ENCODE measurements at places on chromosomes 3 and 15.

- DNase-seq = no peak
Measured at GRCh38 chr3:195118671-195119070, 152.3 kb downstream of the XXYLT1 start.

DNA sequence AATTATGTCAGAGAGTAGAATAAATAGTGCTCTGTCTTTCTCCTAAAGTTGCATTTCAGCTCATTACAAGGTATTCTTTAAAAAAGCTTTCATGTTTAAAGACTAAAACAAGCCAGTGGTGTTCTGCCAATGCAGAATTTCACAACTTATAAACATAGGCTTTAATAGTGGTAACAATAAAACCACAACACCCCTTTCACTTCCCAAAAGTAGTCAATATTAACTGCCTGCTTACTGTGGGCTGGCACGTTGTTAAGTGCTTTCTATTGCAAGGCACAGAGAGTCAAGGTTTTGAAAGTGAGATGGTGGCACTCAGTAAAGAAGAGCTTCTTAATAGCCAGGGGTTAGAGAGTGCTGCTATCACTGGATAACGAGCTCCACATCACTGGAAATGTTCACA lies 8.4 kb upstream of the RTP1 start:
- DNase-seq = no peak

DNA sequence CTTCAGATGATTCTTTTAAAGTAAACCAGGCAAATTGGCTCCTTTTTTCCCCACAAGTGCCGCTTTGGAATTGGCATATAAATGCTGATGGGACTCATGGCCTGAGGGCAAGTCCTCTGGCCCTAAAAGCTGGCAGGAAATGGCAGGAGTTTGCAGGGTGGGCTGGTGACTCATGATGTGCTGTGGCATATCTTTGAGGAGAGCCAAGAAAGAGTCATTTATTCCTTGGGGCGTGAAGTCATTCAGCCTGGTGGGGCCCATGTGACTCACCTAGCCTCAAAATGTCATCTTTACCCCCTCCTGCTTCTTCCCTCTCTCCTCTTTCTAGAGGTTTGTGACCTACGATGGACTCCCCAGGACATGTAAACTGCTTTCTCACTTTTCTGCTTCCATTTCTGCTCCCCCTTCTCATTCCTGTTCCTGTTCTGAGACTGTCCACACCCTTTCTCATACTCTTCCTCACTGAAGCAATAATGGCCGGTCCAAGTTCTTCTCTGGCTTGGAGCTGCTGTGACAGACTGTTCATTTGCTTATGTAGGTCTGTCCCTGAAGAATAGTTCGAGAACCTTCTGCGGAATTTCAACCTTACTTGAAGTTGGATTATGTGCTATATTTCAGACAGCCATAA lies 326.1 kb downstream of the SATB1 start:
- no peak for DNase-seq

DNA sequence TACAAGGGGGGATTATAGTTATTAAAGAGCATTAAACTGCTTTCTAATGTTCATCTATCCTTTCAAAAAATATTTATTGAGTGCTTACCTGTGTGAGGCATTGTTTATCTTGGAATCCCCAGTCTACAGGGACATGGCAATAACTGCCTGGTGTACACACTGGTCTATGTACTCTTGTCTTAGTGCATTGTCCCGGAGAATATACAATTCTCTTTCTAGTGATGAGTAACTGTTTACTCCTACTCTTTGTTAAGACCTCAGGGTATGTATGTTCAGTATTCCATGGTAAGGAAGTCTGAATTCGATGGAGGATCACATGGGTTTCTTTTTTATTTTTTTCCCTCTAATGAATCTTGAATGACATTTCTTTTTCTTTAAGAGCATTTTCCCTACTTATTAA lies 772.4 kb upstream of the NR2F2 start:
- DNase-seq = no peak

DNA sequence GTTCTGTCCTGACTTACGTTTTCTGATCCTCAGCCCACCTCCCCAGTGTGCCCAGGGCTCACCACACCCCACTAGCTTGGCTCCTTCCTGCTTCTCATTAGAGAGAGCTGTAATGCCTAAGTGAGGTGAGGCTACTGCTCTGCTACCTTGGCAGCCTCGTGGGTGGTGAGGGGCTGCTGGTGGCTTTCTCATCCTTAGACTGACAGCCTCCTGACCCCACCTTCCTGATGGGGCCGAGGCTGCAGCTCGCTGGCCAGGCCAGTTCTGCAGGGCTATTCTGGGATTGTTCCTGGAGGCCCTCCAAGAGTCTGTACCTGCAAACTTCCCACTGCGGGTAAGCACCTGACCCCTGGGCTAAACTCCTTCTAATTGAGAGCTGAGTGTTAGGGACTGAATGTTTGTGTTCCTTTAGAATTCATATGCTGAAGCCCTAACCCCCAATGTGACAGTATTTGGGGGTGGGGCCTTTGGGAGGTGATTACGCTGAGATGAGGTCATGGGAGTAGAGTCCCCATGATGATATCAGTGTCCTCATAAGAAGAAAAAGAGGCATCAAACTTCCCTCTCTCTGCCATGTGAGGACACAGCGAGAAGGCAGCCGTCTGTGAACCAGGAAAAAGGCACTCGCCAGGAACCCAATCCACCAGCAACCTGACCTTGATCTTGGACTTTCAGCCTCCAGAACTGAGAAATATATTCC lies 38.1 kb upstream of the IQSEC1 start:
- no peak for DNase-seq

GRCh38 chr3:39154280-39155021 lies 1.1 kb upstream of the CSRNP1 start:
- no peak for DNase-seq

- no peak for DNase-seq
Measured at GRCh38 chr3:125143982-125144652, 68.4 kb downstream of the SLC12A8 start.

- DNase-seq = no peak
Measured at GRCh38 chr15:93332168-93332553, 243.2 kb upstream of the RGMA start.

GRCh38 chr3:196666001-196666867 lies 26.7 kb downstream of the NRROS start:
- no peak for DNase-seq

- no peak for DNase-seq
Measured at GRCh38 chr3:107574650-107575049, 51.9 kb downstream of the BBX start.

- DNase-seq = no peak
Measured at GRCh38 chr3:16849229-16849628, 35.5 kb upstream of the PLCL2 start.

DNA sequence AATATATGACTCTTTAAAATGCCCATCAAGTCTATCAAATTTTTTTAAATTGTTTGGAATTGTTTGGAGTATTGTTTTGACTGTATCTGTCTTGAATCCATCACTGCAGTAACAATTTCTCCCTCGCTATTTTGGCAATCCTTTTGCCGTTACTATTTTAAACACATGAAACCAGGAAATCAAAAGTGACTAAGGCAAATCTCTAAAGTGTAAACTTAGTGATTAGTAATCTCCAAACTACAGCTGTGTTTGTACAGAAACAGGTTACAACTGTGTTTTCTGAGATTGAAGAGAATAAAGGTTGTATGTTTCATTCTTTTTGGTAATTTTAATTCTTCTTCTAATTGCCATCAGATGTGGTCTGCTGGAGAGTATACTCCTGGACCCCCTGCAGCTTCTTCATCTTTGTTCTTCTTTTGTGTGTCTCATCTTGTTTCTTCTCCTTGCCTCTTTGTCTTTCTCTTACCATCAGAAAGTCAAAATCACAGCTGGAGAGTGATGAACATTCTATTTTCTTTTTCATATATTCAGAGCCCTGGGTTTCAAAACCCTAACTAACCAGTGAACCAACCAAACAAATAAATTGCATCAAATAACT lies 465.4 kb downstream of the RBMS3 start:
- DNase-seq = no peak

DNA sequence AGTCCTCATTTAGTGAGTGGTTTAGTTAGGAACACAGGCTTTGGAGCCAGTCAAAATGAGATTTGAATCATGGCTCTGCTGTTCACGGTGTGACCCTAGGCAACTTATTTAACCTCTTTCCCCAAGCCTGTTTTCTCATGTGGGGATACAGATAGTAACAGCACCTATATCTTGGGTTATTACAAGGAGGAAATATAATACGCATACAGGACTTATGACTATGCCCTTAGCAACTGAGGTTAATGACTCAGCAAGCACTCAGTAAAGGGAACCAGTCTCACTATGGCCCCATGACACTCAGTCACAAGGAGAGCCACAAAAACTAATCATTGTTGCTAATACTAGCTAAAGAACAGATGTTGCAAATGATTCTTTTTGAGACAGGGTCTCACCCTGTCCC lies 45.9 kb downstream of the SUMF1 start:
- DNase-seq = no peak

DNA sequence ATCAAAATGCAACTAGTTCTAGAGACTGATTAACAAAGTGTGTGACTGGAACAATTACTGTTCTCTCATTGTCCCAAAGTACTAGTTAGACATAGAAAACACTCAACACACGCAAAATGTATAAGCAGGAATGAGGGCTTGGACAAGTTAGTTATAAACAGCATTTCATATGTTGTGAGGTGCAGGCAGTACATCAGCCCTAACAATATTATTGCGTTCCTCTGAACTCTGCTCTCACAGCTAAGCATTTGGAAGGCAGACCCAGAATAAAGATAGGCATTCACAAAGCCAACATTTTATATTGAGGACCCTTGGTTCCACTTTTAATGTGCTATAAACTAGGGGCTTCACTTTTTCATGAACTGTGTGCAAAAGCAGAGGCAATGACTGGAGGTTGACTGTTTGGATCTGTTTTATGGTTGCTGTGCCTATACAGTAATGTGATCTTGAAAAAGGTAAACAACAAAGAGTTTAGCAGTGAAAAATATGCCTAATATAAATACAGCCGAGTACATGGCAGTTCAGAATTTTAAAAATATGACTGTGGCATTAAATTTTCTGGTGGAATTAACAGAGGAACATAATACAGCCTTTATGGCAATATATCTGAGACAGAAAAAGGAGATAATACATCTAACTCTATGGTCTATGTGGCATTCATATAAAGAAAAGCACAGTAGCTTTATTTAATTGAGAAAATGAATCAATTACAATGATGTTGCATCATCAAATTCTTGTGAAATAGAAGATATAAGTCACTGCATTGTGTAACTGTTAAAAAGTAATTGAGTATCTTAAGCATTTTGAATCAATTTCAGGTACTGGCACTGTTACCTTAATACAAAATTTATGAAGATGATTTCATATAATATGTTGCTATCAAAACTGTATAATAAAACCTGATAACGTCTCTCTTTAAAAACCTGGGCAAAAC lies 80.0 kb upstream of the SKOR1 start:
- DNase-seq = no peak

- DNase-seq = no peak
Measured at GRCh38 chr3:43236008-43236407, 50.3 kb upstream of the SNRK start.

- DNase-seq = no peak
Measured at GRCh38 chr3:43468133-43468532, 153.7 kb downstream of the ANO10 start.

DNA sequence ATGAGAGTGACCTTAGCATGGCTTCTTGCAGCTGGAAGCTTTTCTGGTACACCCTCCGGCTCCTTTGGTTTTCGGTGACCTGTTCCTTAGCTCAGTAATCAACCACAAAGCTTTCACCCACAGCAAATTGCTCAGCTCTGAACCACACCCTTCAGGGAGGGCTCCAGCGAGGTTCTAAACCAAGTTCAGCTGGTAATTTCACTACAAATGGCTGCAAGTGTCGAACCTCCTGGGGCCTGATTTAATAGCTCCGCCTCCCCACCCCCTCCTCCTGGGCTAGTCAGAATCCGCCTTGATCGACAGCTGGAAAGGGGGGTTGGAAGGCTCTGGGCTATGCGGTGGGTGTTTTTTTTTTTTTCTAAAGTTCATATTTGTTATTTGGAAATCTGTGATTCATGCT lies 150.9 kb upstream of the MCTP2 start:
- DNase-seq = no peak

- no peak for DNase-seq
Measured at GRCh38 chr3:106714400-106714799, 662.8 kb upstream of the CCDC54 start.

DNA sequence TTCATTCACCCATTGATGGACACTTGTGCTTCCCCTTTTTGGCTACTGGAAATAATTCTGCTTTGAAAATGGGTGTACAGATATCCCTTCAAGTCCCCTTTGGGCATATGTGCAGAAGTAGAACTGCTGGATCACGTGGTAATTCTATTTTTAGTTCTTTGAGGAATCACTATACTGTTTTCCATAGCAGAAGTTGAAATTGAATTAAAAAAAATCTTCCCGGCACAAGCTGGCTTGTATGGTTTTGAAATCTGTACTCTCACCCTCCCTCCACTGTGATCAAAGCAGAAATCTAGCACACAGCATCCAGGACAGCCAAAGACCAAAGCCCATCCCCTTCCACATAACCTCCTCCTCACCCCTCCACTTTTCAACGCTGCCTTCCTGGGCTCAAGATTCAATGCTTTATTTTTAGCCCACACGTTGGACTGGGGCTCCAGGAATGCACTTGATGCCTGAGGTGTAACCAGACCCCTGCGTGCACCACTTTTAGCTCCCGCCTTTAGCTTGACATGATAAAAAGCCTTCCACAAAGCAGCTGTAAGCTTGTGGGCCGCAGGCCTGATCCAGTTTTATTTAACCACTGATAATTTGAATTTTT lies 29.9 kb downstream of the TMEM40 start:
- no peak for DNase-seq

DNA sequence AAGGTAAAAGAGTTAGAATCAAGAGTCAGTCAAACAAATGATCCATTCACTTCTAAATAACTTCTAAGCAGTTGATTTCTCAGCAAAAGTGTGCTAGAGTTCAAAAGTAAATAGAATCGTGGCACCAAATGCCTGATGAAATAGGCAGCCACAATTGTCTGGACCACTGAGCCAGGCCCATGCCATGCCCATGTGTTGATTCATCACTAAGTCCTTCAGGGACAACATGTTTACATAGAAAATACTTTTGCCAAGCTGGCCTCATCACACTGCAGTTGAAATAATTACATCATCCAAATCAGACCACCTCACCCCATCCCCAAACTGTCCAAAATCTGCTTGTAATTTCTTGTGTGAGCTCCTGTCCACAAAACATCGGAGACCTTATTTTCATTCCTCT lies 216.3 kb downstream of the IGSF11 start:
- DNase-seq = no peak

DNA sequence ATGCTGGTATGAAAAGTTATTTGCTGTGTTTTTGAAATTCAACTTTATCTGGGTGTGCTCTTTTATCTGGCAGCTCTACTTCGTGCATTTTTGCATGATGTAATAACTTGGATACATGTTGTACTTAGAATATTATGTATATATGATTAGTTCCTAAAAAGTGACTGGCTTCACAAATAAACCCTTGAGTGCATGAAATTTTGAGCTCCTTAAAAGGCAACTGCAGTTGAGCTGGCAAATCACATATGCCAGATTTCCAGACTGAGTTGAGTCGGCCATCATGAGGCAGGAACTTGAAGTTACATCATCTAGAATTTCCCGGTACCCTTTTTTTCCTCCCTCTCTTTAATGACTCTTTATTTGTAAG lies 162.5 kb downstream of the FNDC3B start:
- DNase-seq = no peak

GRCh38 chr3:10391391-10391790 lies 70.5 kb upstream of the SEC13 start:
- no peak for DNase-seq

GRCh38 chr3:82520846-82521245 lies 759.4 kb upstream of the GBE1 start:
- DNase-seq = no peak

GRCh38 chr3:160951642-160952487 lies 153.3 kb downstream of the B3GALNT1 start:
- DNase-seq = no peak

All from GM12891 (cell line).